Large intestine (tissue), 12 donors: ENCODE measurements at places on chromosomes 4 and X. TPM values are rescaled to one million over a fixed set of nuclear protein-coding genes. Genes with fewer than 3 reads are reported as not detected.
A peak's percentile ranks its signal among the peaks of the same experiment; 100 is the strongest.

DNA sequence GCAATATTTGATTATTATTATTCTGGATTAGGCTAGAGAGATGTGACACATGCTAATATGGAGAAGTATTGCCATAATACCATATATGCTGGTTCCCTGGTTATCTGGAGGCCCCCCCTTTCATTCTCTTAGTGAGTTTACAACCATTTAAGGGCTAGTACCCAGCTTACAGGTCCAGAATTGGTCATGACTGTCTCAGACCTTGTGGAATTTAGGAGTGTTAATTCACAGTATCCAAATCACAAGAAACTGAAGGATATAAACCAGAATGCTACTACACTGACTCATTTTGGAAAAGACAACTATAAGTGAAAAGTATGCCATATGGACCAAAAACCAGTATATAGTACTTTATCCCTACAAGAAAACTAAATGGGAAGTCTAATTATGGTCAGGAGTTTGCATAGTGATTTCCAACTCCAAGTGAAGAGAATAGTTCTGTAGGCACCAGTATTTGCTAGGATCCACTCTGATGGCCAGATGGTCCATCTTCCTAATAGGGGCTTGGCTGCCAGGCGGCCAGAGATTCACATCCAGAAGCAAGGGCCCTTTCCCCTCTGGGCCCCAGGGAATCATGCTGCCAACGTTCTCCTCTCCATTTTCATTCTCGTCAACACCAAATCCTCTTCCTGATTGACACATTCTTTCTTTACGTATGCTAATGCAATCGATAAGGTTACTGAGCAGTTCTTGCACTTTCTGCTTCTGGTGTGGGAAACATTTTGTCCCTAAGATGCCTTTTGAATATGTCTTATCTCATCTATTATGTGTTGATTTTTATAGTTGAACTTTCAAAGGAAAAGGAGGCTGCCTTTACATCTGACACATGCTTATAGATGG, 123.6 kb downstream of the SHROOM3 start:
- DNase-seq: no peak

DNA sequence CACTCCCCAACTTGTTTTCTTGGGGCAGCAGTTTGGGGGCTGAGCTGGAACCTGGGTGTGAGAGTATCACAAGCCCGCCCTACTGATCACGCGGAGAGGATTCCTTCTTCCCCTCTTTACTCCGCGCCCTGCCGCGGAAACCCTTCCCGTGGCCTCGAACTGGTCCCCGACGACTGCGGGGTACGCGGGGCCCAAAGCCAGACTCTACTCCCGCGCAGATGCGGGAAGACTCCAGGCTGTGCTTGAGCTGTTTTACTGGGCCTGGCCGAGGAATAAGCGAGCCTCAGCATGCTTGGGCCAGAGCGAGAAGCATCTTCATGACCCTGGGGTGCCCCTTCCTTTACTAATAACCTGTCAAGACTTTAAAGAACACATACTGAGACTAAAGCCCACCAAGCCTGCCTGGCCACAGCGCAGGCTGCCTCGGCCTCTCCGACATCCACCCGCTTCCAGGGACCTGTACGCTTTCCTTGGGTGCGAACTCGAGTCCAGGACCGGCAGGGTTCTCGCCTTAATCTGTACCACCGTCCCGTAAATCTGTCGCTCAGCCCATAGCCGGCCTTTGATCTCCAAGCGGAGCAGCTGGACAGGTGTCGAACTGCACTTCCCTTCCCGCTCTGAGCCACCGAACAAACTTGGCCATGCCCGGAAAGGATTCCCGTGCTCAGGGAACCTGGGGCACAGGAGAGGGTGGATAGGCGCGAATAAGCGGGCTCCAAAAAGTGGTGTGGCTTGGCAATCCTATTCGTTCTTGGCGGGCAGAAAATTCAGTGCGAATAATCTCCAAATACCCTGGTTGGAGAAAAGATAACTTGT, 55.0 kb upstream of the TMEM33 start:
- DNase-seq: no peak

DNA sequence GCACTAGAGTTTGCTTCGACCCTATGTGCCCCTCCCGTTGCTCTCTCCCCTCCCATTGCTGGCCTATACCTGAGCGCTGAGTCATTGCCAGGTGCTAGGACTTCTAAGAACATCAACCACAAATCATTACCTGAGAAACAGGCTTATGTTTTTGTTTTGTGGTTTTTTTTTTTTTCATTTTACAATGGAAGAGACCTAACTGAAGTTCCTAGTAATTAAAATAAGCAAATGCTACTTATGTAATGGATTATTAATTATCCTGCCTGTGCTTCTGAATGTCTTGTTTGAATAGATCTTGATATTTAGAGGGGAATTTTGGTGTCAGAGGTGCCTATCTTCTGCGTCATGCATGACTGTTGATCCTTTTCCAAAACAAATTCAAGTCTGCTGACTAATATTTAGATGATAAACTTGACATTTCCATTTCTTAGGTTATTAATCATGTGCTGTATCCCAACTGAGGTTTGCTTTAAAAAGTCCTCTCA, 275.4 kb upstream of the CPEB2 start:
- DNase-seq: no peak

DNA sequence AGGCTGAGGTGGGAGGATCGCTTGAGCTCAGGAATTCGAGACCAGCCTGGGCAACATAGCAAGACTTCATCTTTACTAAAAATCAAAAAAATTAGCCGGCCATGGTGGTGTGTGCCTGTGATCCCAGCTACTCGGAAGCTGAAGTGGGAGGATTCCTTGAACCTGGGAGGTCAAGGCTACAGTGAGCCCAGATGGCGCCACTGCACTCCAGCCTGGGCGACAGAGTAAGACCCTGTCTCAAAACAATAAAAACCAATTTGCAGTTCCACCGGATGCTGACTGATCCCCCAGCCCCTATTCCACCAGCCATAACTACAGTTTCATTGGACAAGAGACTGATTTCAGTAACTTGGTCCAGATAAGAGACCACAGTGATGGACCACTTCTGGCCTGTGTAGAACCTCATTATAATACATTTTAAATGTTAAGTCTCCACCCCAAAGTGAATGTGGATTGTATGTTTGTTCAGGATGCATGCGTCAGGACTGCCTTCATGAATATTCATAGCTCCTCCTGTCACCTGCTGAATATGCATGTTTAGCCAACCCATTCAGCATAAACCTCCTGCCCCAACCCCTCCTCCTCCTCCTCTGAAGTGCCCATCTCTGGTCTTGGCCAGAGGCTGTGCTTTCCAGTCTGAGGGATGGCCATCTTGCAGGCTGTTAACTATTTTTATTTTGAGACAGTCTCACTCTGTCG, 2.3 kb upstream of the SLBP start:
- no peak for DNase-seq

The HPGDS gene
- polyA plus RNA-seq: 5.0 TPM

The NPY1R gene
- 4.4 TPM for polyA plus RNA-seq

The FRMD7 gene
- polyA plus RNA-seq: not detected

The GABRG1 gene
- 0.03 TPM for polyA plus RNA-seq

DNA sequence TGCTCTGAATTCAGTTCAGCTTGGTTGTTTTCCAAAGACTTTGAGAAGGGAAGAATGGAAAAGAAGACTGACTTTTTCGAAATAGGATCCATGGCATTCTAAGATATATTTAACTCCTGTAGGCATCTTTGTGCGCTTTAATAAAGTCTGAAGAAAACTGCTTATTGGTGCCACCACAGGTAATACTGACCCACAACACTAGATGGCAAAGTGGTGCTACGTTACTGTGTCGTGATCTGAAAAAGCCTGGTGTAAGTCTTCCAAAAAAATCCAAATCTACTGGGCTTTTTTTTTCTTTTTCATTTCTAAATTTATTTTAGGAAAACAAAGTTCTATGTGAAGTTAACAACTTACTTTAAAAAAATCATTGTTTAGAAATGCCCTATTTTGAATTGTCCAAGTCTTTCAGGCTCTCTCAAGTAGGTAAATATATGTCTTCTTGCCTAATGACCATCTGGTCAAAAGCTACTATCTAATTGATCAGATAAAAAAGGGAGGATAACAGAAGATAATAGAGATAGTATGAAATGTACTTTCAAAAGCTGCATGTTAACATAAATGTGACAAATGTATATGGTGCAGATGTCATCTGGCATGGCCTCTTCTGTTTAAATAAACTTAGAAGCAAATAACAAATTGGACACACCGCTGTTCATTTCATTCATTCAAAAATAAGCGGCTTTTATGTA, 47.0 kb upstream of the MID1IP1 start:
- DNase-seq: peak; percentile 9

DNA sequence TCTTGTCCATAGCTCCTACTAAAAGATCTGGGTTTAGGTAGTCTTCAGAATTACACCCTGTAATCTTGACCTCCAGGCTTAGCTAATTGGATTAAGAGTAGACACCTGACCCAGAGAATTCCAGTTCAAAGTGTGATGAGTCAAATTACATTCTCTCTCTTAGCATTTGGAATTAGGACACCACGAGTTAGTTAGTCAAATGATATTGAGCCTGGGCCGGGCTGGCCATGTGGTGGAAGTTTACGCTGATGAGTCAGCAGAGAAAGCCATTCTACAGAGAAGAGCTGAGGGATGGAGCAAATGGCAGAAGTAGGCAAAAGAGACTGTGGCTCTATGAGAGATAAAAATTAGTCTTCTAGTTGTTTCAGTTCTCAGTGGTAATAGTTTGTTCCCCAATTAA, 31.1 kb downstream of the CEP44 start:
- no peak for DNase-seq

GRCh38 chrX:103376118-103376978, at the start of gene BEX3:
BEX3 (plus strand) TSS chrX:103376538; CDS start chrX:103377522, 984 bp downstream.
- DNase-seq: peak; percentile 70

The STEEP1 gene
- 24.5 TPM for polyA plus RNA-seq

The SYTL4 gene
- 6.0 TPM for polyA plus RNA-seq

The MAGED4 gene
- polyA plus RNA-seq: 23.9 TPM

- no peak for DNase-seq
Observed at GRCh38 chrX:66002824-66003680, 36.8 kb downstream of the VSIG4 start.

The TTC29 gene
- polyA plus RNA-seq: 0.10 TPM

GRCh38 chr4:53905276-53905940, 159.0 kb downstream of the CHIC2 start:
- DNase-seq: no peak

GRCh38 chrX:153885968-153886903, at the start of gene L1CAM:
L1CAM (minus strand) TSS chrX:153886173; CDS start chrX:153875836, 10,337 bp downstream.
- no peak for DNase-seq

The HTRA3 gene
- 15.5 TPM for polyA plus RNA-seq

The BCORL1 gene
- 18.2 TPM for polyA plus RNA-seq

DNA sequence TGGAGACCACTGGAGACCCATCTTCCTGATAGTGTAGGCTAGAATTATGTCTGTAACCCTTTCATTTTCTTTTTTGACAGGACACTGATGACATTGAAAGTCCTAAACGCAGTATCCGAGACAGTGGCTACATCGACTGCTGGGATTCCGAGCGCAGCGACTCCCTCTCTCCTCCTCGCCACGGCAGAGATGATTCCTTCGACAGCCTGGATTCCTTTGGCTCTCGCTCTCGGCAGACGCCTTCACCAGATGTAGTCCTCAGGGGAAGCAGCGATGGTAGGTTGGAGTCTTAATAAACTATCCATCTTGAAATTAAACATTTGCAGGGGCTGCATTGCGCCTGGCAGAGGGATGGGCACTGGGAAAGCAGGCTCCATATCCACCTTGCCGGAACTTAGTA, 75.4 kb downstream of the LIMCH1 start:
- DNase-seq: no peak

- DNase-seq: no peak
Observed at GRCh38 chr4:3184725-3185124, 64.2 kb upstream of the MSANTD1 start.

The SPP1 gene
- 65.6 TPM for polyA plus RNA-seq

The LUZP4 gene
- polyA plus RNA-seq: not detected

The DKK2 gene
- 1.6 TPM for polyA plus RNA-seq

- DNase-seq: no peak
Observed at GRCh38 chr4:151991001-151991883, 230.4 kb upstream of the GATB start.

GRCh38 chrX:130529531-130529930, 127.7 kb downstream of the RBMX2 start:
- DNase-seq: no peak

GRCh38 chr4:124710015-124710741, 2.4 kb downstream of the ANKRD50 start:
- DNase-seq: no peak

GRCh38 chrX:137194164-137194563, 160.4 kb upstream of the GPR101 start:
- no peak for DNase-seq

The ZFYVE28 gene
- 7.4 TPM for polyA plus RNA-seq

The ANAPC4 gene
- polyA plus RNA-seq: 37.7 TPM

GRCh38 chr4:121696581-121697461, at the start of gene ANXA5:
ANXA5 (minus strand) TSS chr4:121696980; CDS start chr4:121696589, 391 bp downstream.
- peak; percentile 93 for DNase-seq

DNA sequence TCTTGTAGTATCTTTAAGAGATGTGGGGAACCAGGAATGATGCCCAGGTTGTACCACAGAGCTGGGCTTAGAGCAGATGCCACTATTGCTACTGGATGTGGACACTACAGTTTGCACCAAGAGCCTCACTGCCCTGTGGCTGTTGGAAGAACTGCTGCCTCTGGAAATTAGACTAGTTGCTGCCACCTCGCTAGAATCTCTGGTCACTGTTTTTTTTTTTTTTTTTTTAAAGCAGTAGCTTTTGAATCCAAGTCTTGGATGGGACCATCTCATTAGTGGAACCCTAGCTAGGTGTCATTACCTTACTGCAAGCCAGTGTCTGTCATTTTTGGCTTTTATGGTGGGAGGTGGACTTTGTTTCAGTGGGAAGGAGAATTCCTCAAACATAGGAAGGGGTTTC, 105.5 kb downstream of the ARHGAP10 start:
- no peak for DNase-seq

GRCh38 chr4:95267081-95267480, 281.7 kb downstream of the UNC5C start:
- DNase-seq: no peak

The PRRG3 gene
- polyA plus RNA-seq: 2.1 TPM

- DNase-seq: no peak
Observed at GRCh38 chrX:19882066-19882775, 5.2 kb downstream of the SH3KBP1 start.

GRCh38 chr4:58138786-58139668, 1028.8 kb upstream of the IGFBP7 start:
- no peak for DNase-seq

DNA sequence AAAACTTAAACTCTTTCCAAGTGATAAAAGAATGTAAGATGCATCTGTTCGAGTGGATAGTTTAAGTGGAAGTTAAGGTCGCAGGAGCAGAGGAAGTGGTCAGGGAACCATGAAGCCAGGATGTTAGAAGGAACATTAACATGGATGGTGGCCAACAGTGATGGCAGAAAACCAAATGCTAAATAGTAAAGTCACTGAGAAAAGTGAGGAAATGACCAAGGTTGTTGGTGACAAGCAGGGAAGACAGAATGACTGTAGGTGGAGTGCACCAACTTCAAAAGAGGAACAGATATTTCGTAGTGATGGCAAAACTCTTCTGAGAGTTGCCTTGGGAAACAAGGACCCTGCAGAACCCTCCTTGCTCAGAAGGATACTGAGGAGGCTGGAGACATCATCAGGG, 226.2 kb downstream of the PALLD start:
- no peak for DNase-seq

DNA sequence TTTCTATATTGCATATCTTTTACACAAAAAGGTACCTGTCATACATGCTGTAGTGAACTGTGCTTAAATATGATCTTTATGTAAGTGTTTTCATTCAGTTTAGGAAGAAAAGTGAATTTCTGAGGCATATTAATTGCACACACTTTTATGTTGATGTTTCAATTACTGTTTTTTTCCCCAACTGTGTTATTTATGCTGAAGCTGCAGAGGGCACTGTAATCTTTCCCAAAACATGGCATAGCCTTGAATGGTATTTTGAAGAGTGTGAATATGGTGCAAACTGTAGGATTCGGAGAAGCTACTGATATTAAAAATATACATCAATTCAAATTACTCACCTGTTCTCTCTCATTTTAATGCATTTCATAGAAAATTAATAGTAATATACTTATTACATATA, 6.0 kb upstream of the CENPE start:
- no peak for DNase-seq

The HSFX1 gene
- 3.1 TPM for polyA plus RNA-seq
